Inflammatory macrophage treated with lipopolysaccharide for 1 hour (primary cell): ENCODE measurements at places on chromosomes 16 and 17.

DNA sequence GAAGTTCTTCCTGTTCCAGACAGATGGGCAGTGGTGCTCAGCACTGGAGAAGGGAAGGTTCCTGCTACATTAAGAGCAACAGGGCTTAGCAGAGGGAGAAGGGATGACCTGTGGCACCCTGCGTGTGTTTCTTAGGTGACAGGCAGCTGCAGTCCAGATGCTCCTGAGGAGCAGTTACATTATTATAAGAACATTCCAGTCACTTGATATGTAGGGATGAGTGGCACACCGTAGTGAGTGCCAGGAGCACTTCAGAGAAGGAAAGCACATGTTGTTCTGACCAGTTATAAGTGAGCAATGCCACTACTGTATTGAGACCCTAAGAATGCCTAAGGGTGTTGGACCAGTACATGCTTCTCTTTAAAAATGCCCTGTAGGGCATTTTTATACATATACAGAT lies 39.9 kb upstream of the MRC2 start:
- no peak for DNase-seq

DNA sequence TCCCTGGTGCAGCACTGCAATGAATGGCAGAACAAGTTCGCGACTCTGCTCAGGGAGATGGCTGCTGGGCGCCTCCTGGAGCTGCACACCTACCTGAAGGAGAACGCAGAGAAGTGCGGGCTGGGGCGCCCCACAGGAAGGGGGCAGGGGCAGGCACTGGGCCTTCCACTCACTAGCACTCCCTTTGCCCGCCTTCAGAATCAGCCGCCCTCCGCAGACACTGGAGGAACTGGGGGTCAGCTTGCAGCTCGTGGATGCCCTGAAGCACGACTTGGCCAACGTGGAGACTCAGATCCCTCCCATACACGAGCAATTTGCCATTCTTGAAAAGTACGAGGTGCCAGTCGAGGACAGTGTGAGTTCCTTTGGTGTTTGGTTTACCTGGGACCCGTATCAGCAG lies 46.4 kb downstream of the DNAH2 start:
- no peak for DNase-seq

DNA sequence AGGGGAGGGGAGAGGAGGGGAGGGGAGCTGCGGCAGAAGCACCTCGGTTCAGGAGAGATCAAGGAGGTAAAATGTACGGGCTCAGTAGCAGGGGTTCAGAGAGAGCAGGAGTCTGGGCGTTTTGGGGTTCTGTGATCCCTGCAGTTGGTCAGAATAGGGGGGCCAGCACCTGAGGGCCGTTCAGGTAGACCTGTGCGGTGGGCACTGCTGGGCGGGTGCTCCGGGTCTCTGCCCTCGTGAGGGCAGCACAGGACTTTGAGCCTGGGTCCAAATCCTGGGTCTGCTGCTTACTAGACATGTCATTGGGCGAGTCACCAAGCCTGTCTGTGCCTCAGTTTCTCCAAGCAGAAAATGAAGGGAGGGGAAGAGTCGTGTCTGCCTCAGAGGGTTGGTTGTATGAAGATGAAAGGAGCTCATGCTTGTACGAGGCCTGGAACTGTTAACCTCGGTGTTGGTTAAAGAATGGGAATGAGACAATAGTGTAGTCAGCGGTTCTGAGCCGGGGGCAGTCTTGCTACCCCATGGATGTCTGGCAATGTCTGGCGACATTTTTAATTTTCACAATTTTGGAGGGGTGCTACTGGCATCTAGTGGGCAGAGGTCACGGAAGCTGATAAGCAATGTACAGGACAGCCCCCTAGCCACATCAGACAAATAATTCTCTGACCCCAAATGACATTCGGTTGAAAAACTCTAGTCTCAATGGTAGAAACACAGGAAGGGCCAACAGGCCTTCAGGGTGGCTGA lies 35.4 kb downstream of the OR1D5 start:
- DNase-seq, result no peak

- no peak for DNase-seq
Observed at GRCh38 chr16:31404353-31405064, 11.4 kb downstream of the ITGAD start.

- no peak for DNase-seq
Observed at GRCh38 chr17:58334256-58334655, 5.7 kb upstream of the TSPOAP1 start.

GRCh38 chr17:35368081-35368830 lies 5.2 kb downstream of the SLFN11 start:
- peak; percentile 65 for DNase-seq

GRCh38 chr17:43817826-43818225 lies 15.1 kb downstream of the MPP3 start:
- no peak for DNase-seq

GRCh38 chr16:67415872-67416793 lies at the start of gene ZDHHC1:
Gene ZDHHC1 (minus strand): TSS chr16:67416477. CDS start chr16:67407775, 8,702 bp downstream.
- DNase-seq, result no peak

GRCh38 chr16:79069121-79069520 lies 531.4 kb downstream of the MAF start:
- no peak for DNase-seq

DNA sequence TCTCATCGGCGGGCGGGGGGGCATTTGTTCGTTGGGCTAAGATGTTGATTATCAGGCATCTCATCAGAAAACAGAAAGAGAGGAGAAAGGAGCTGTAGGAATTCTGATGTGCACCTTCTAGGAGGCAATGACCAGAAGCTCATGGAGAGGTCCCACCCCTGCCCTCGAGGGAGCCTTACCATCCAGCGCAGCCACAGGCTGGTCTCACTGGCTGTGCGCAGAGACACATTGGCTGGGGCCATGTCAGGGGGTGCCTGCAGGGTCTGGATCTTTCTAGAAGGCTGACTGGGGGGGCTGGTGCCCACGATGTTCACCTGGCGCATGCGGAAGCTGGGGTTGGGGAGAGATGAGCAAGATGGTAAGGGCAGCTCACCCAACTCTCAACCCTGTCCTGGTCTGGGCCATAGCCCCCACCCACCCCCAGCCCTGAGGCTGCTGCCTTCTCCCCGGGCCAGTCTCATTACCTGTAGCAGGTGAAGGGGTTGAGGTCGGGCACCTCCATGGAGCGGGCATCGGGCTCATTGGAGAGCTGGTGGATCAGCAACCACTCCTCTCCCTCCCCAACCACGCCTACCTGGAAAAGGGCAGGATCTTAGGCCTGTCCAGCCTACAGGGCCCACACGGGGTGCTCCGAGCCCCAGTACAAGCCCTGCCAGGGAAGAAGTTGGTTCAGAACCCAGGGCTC lies 86.2 kb upstream of the CDC42EP4 start:
- DNase-seq, result no peak

- no peak for DNase-seq
Observed at GRCh38 chr16:78395035-78395434, 295.6 kb downstream of the WWOX start.

DNA sequence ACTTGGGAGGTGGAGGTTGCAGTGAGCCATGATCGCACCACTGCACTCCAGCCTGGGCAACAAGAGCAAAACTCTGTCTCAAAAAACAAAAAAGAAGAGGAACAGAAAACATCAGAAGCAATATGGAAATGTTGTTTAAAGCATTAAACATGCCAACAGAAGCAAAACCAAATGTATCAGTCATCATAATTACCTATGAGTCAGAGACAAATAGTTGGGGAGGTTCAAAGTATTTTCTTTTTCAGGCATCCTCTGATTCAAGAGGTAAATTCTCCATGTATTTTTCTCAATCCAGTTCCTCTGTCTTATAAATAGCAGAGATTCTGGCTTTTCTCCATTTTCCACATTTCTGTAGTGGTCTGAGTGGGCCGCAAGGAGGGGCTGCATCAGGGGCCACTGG lies 2.1 kb upstream of the TM4SF5 start:
- no peak for DNase-seq

DNA sequence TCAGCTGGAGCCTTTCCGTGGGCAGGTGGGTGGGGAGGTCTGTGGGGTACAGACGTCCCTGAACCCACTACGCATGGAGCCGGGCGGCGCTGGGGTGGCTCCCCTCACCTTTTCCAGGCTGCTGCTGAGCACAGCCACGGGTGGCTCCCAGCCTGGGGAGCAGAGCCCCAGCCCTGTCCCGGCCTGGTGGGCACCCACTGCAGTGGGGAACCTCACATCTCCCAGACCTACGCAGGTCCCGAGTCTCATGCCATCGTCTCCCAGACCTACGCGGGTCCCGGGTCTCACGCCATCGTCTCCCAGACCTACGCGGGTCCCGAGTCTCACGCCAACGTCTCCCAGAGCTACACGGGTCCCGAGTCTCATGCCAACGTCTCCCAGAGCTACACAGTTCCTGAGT lies 17.0 kb upstream of the APRT start:
- DNase-seq, result no peak

GRCh38 chr16:19116711-19117449 lies 3.1 kb downstream of the ITPRIPL2 start:
- peak; percentile 47 for DNase-seq

DNA sequence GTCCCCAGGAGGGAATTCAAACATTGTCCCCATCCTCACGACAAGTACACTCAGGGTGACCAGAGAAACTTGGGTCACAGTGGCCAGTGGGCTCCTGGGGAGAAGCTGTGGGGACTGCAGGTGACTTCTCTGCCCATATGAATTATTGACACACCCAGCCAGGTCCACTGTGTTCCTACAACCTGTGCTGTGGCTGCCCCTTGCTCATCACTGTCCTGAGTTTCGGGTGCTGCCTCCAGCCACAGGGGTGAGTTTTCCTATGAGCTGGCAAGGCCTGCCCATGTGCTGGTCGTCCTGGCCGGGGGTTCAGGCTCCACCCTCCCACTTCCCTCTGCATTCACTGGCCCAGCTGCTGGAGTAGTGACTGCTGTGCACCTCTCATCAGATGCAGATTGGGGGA lies 59.0 kb upstream of the RBFOX3 start:
- DNase-seq, result no peak

- DNase-seq, result no peak
Observed at GRCh38 chr16:87951552-87952538, 611 bp downstream of the BANP start.

GRCh38 chr17:74748279-74748528 lies 224 bp upstream of the NHERF1 start:
- DNase-seq, result no peak

DNA sequence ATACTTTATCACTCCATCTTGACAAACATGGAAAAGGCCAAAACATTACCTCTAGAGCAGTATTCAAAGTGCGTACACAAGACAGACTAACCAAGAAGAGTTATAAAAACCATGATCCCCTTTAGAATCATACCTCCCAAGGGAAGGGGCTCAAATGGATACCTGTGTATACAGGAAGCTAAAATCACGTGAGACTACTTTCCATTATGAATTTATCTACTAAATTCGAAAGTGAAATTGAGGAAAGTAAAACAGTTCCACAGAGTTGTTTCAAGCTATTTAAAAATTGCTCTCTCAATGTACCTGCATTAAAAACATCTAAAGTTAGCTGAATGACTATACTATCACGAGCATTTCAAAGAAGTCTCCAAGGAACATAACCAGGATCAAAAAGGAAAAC lies 32.7 kb downstream of the AP1G1 start:
- DNase-seq, result no peak

- DNase-seq, result no peak
Observed at GRCh38 chr17:79685121-79685520, 45.6 kb upstream of the ENPP7 start.

DNA sequence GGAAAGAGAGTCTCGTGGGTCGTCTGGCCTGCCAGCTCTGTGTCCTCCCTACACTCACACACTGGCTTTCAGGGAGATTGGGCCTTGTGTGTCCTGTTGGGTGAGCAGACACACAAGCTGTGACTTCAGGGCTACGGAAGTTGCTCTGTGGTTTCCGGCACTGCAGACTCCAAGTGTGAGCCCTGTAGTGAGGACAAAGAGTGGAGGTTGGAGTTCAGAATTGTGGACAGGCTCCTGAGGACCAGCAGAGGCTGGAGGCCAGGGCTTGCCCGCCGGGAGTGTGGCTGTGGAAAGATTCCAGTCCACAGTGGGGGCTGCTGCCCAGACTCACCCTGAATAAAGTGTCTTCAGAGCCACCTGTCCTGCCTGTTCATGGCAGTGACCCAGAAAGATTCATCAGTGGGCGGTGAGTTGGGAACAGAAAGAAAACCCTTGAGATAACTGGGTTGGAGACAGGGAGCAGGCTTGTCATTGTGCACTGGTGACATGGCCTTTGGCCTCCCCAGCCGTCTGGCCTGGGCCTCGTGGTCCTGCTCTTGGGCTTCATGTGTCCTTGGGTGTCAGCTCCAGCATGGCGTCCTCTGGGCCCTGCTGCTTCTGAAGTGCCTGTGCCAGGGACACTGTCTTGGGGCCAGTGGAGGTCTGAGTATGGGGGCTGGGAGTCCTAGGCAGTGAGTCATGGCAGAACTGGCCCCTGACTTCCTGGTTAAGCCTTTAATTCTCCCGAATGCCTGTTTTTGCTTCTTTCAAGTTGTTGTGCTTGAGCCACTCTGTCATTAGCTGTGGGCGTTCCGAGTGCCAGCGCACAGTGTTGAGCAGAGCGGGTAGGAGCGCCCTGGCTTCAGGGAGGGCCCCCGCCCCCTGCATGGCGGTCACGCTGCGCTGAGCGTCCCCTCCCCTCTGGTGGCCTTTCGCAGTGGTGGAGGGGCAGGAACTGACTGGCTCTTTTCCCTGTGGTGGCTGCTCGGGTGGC lies 19.9 kb upstream of the ZNF750 start:
- peak; percentile 76 for DNase-seq

DNA sequence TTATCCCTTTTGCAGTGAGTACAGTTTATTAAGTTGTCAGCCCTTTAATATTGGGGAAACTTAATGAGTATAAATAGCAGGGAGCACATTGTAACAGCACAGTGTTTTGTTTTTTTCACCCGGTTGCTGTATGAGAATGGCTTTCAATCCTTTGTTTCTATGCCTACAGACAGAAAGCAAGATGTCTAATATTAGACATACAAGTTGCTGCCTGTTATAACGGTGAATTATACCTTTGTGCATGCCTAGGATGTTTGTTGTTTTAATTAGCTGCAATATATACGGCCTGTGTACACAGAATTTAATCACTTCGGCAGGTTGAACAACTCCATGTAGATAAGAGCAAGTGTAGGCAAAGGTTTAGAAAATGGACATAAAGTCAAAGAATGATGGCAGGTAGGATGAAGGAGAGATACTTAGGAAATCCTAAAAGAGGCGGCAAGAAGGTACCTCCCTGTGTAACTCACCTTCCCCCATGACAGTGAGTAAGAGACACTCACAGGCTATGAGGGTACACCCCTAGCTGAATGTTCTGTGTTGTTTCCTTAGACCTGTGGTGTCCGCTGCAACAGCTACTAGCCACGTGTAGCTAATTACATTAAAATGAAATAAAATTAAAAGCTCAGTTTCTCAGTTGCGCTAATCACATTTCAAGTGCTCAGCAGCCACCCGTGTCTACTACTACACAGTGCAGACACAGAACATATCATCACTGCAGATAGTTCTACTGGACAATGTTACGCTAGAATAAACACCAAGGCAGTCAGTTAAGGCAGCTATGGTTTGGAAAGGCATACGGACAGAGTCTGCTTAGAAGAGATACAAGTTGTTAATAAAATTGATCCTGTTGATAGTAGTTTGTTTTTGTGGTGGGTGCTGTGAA lies 10.9 kb downstream of the SLC7A6OS start:
- no peak for DNase-seq

DNA sequence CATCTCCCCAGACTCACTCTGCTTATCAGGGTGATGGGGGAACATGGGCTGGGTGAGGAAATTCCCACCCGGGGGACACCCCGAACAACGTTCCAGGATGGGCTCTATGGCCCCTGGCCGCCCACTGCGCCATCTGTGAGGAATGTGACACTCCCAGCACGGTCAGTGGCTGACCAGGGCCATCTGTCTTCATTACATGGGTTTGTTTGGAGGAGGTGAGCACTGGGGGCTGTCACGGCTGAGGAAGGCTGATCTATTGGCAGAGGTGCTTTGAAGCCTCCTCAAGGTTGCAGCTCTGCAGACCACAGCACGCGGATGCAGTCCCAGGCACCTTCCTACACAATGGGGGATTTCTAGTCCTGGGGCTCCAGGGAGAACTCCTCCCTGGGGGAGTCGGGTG lies 214.1 kb upstream of the FOXF1 start:
- no peak for DNase-seq

GRCh38 chr16:23392223-23392600 lies 60.8 kb downstream of the COG7 start:
- no peak for DNase-seq
